GM23248 (cell line): ENCODE measurements at places on chromosomes 5 and 9. TPM values are rescaled to one million over a fixed set of nuclear protein-coding genes. Genes with fewer than 3 reads are reported as not detected.
A peak's percentile ranks its signal among the peaks of the same experiment; 100 is the strongest.

- DNase-seq = no peak
Observed at GRCh38 chr9:115395511-115396021, 277.6 kb upstream of the TNC start.

GRCh38 chr5:150694612-150695011 is 6.2 kb downstream of the RBM22 start:
- DNase-seq = peak; percentile 30

DNA sequence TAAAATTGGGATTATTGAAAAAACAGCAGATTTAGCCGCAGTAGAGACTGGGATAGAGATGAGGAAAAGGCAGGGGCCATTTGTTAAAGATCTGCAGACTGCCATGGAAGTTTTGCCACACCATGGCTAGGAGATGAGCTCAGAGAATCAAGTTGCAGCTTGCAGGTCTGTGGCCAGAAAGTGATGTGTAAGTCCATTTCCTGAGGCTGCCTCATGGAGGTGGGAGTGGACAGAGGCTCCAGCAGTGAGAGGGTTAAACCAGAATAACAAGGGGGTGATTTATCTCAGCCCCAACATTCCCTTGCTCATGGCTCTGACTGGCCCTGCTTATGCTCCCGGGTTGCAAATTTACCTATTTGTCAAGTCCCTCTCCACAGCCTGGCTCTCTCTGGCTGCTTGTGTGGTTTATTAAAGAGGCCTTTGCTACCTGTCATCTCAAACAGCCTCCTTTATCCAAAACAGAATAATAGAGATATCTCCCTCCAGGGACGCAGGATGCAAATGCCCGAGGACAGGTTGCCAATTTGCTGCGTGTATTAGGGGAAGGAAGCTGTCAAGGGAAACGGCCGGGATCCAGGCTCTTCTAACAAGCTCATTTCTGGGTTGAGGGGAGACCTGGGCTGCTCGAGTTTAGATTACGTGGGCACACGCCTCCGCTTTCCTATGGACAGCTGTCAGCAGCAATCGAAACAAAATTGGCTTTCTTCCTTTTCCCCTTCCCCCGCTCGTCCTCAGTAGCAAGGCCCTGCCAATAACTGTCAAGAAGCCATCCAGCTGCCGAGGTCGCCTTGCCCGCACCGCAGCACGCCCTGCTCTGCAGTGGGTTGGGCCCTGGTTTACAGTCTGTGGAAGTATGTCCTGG is 72.8 kb upstream of the PITX1 start:
- DNase-seq = no peak

PCA3 gene
- not detected in 2 replicates for polyA plus RNA-seq

DNA sequence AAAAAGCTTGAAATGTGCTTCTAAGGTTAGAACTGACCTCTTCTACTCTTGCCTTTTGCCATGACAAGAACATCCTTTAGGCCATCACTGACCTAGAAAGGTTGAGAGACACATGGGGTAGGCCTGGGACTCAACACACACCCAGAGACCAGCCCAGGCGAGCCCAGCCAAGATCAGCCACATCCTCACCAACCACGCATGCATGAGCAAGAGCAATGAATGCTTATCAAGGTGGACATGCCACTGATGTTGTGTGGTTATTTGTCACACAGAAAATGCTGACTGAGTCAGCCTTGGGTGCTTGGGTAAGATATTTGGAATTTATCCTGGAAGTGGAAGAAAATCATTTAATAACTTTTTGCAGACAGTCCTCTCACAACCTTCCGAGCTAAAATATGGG is 39.4 kb downstream of the SMIM23 start:
- peak; percentile 26 for DNase-seq

GTF3C5 gene
- polyA plus RNA-seq = 33.5 and 34.4 TPM in 2 replicates

DNA sequence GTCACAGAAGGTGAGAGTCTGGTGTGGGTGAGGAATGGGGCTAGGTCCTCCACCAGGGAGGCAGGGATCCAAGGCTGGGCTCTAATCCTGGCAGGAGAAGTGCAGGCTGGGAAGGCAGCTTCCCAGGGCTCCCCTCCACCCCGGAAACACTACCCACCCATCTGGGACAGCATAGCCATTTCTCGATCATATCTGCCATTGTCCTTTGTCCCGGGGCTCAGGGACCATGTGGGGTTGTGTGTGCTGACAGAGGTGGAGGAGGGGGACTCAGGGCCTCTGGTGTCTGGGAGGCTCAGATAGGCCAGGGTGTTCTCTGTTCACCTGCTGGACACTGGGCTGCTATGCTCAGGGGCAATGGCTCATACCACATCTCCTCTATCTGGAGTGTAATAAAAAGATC is 32.2 kb upstream of the STRBP start:
- DNase-seq = no peak

IRX2 gene
- 6.1 TPM in 2 replicates for polyA plus RNA-seq

GRCh38 chr5:38023799-38024198 is 184.0 kb upstream of the GDNF start:
- peak; percentile 13 for DNase-seq

DNA sequence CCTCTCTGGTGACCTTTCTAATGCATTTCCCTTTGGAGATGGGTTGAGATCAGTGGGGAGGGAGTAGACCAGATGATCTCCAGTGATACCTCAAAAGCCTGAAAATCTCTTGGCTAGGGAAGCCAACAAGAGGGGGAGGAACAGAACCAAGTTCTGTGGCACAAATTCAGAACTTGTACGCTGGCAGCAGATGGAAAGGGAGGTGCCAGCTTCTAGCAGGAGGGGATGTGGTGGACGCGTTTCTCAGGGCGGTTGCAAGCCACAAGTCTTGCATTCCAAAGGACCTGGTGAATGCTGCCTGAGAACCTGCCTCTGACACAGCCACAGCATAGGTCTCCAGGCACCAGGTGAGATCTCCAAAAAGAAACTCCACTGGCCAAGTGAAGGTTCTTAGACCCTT is 13.4 kb downstream of the SLIT3 start:
- peak; percentile 25 for DNase-seq

DNA sequence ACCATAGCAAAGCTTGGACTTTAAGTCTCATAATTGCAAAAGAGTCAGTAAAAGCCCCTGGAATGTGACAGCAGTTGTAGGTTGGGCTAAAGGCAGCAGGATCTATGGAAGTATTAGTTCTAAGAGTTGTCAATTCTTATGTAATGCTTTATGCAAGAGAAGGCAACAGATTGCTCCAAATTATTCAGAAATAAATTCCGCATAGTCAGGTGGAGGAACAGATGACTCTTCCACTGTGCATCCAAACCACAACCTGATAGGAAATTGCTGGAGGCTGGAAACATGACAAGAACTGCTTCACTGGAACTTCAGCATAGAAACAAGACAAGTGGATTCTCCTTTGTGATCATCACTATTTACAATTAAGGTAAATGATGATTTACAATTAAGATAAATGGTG is 101.0 kb downstream of the STARD4 start:
- DNase-seq = peak; percentile 36

DNA sequence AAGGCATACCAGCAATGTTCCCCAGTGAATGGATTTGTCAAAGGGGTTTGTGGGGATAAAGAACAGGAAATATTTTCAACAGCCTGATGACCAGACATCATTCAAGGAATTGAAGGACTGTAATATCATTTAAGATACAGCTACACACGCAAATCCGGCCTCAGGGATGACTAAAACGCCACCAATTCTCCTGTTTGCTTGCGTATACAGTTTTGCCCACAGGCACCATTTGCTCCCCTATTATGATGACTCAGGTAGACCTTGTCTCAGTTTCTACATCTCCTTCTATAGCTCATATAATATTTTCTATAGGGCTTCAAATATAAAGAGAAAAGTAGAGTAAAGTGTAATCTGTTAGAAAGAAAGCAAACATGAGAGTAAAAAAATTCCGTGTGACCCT is 29.7 kb upstream of the ITGA1 start:
- DNase-seq = no peak

- peak; percentile 57 for DNase-seq
Observed at GRCh38 chr9:115291841-115292240, 173.9 kb upstream of the TNC start.

GRCh38 chr9:137511758-137512463 is 38.3 kb downstream of the PNPLA7 start:
- no peak for DNase-seq

ENC1 gene
- 14.6 and 15.8 TPM in 2 replicates for polyA plus RNA-seq

OTP gene
- not detected in 2 replicates for polyA plus RNA-seq

FAM221B gene
- not detected in 2 replicates for polyA plus RNA-seq

- DNase-seq = no peak
Observed at GRCh38 chr5:1702318-1702717, 97.3 kb downstream of the MRPL36 start.

LPAR1 gene
- polyA plus RNA-seq = 40.1 and 45.7 TPM in 2 replicates

GRCh38 chr5:155017610-155018009 is 4.1 kb downstream of the KIF4B start:
- no peak for DNase-seq

MYORG gene
- polyA plus RNA-seq = 0.72 and 0.73 TPM in 2 replicates

LEAP2 gene
- 0.33 and 0.67 TPM in 2 replicates for polyA plus RNA-seq

- no peak for DNase-seq
Observed at GRCh38 chr9:114958844-114959235, 28.4 kb upstream of the TNFSF8 start.

DNA sequence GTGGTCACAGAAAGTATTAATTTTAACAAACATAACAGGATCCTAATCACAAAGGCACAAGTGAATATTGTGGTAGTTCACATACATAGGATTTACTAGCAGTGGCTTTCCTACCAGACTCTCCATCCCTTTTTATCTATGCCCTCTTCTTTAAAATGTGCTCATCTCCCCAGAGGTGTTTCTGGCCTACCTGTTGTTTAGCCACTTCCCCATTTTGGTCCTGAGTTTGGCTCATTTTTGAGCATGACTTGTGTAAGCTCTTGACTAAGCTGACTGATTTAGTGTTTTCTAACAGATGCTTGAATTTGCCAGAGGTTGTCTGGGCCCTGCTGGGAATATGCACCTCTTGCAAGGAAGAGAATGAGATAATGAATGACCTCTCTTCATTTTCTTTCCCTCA is 517.7 kb upstream of the CLINT1 start:
- DNase-seq = no peak

DNA sequence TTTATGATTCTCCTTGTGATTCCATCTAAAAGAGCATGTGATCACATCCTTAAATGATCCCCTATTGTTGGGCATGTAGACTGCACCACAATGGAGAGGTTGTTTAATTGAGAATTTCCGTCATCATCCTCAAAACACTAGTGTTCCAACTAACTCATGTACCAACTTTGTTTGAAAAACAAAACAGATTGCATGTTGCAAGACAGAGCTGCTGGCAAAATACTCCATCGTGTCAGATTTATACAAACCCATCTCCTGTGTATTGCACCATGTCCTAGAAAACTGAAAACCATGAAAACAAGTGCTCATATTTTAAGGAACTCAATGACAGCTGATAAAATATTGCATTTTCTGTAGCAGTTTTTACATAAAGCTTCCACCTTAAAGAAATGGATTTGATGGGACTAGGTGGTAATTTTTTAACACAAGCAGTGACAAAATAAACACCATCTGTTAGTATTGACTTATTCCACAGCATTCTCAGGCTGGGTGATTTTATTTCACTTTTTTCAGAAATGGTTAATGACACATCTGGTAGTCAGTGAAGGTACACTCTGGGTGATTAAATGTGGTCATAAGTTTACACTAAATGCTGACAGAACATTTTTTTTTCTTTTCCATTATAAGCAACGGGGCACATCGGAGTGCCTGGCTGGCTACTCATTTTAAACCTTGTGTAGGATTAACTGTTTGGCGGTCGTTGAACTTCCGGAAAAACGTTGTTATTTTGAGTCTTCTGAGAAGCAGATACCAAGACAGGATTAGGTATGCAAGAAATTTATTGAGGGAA is 602.9 kb upstream of the WWC1 start:
- peak; percentile 58 for DNase-seq

- peak; percentile 88 for DNase-seq
Observed at GRCh38 chr5:159207686-159208513, 1.5 kb downstream of the RNF145 start.

PCDHA9 gene
- 0.04 TPM in 1 of 2 replicates, not detected in the other for polyA plus RNA-seq

- no peak for DNase-seq
Observed at GRCh38 chr5:132459983-132460838, 30.4 kb downstream of the IRF1 start.

DNA sequence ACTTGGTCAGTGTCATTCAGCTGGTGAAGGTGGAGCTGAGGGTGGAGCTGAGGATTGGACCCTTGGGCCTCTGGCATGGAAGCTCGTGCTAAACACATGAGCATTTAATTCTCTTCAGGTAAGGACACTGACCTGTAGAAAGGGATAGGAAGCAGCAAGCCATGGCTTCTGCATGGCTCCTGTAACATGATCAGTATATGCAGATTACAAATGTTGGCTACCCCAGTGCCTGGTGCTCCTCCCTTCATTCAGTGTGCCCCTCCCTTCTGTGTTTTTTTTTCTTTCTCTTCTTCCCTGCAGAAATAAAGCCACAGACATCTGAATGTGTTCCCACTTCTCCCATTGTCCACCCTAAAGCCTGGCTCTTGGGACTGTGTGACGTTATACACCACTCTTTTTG is 52.9 kb downstream of the ARHGAP26 start:
- DNase-seq = no peak

DNA sequence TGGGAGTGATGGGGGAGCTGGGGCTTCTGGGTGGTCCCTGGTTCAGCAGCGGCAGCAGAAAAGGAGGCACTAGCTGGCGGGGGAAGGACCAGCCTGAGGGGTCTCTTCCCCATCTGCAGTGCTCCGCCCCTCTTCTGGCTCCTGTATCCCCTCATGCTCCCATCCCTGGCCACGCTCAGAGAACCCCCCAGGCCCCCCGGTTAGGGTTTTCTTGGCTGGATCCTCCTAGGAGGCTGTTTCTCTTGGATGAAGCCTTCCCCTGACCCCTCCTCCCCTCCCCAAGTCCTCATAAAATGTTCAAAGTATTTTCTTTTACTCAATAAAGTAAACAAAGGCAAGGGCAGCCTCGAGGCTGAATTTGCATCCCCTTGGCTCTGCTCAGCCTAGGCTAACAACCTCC is 60.8 kb downstream of the FGF18 start:
- no peak for DNase-seq

DNA sequence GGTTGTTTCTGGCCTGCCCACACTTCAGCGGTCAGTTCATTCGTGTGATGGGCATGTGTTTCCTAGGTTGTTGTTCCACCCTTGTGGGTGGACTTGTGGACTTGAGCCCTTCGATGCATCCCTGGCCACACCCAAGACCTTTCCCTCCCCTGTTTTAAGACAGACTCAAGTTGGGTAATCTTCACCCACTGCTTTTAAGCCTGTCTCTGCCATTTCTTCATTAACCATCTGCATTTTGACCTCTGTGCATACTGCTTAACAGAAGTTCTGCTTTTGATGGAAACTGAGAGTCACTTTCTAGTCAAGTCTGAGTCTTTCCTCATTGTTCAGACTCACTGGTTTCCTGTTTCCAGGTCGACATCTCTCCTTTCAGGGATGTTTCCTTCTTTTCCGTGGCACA is 233.7 kb downstream of the ARHGEF28 start:
- DNase-seq = no peak

GRCh38 chr5:88193896-88194295 is 74.7 kb downstream of the TMEM161B start:
- DNase-seq = no peak

DNA sequence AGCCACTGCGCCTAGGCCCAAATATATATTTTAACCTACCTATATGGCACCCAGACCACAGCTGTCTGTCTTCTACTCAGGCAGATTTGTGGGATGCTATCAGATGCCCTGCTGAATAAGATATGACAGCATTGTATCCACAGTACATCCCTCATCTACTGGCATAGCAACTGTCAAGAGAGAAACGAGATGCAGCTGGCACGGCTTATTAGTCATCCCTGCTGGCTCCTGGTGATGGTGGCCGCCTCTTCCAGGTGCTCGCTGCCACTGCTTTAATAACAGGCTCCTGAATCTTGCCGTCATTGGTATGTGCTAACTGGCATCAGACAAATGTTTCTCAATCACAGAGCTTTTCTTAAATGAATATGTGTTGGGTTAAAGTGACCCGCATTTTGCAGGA is 34.0 kb downstream of the B4GALT1 start:
- no peak for DNase-seq

SLC46A2 gene
- 0.10 TPM in 1 of 2 replicates, not detected in the other for polyA plus RNA-seq
